T-helper 17 cell (primary cell): ENCODE measurements at places on chromosomes 7 and 10. TPM values are rescaled to one million over a fixed set of nuclear protein-coding genes. Genes with fewer than 3 reads are reported as not detected.

- no peaks in the 10 kb centered on the region for H3K36me3 ChIP-seq
- DNase-seq, result no peak
- peaks cover 2% of the 10 kb centered on the region for H3K4me1 ChIP-seq
- no peak overlapping the region for H3K27ac ChIP-seq
- no peaks in the 10 kb centered on the region for H3K27me3 ChIP-seq
- no peak overlapping the region for H3K4me3 ChIP-seq
These were observed 438.1 kb downstream of the MDFIC start for GRCh38 chr7:115359955-115360354.

DNA sequence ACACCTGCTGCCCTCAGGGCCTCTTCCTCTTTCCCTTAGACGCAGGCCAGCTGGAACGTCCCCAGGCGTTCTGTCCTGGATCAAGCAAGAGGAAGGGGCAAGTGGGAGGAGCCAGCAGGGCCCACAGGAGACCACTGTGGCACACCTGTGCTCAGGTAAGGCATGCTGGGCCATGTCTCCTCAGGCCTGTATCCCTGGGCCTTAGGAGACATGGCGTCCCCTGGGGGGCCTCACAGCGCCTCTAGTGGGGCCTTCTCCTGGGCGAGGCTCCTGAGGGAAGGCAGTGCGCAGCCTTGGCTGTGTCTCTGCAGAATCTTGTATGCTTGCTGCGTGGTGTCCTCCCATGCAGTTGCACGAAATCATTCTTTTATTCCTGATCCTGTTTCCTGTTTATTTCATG lies 31.3 kb downstream of the ZNF783 start:
- no peak overlapping the region for H3K4me3 ChIP-seq
- no peaks in the 10 kb centered on the region for H3K36me3 ChIP-seq
- peaks cover 5% of the 10 kb centered on the region for H3K4me1 ChIP-seq
- no peaks in the 10 kb centered on the region for H3K27me3 ChIP-seq
- DNase-seq, result no peak
- H3K27ac ChIP-seq, result no peak overlapping the region

GRCh38 chr10:99920901-99921300 lies 88.8 kb downstream of the DNMBP start:
- H3K27ac ChIP-seq, result no peak overlapping the region
- no peaks in the 10 kb centered on the region for H3K27me3 ChIP-seq
- peaks cover 13% of the 10 kb centered on the region for H3K4me1 ChIP-seq
- DNase-seq, result no peak
- H3K36me3 ChIP-seq, result peaks cover 5% of the 10 kb centered on the region

GRCh38 chr7:117127585-117128168 lies 174.4 kb downstream of the ST7 start:
- no peak overlapping the region for H3K27ac ChIP-seq
- no peak overlapping the region for H3K4me3 ChIP-seq
- no peaks in the 10 kb centered on the region for H3K27me3 ChIP-seq
- no peaks in the 10 kb centered on the region for H3K4me1 ChIP-seq
- peaks cover 2% of the 10 kb centered on the region for H3K36me3 ChIP-seq

The PLCE1 gene
- total RNA-seq, result 0.05 TPM

The PPP1R17 gene
- not detected for total RNA-seq

The SPDYE8 gene
- not detected for total RNA-seq
